Dermis blood vessel endothelial cell (primary cell): ENCODE measurements at places on chromosomes 1 and 21.

GRCh38 chr21:44701541-44701940, 4.6 kb downstream of the KRTAP10-12 start:
- no peak for DNase-seq

DNA sequence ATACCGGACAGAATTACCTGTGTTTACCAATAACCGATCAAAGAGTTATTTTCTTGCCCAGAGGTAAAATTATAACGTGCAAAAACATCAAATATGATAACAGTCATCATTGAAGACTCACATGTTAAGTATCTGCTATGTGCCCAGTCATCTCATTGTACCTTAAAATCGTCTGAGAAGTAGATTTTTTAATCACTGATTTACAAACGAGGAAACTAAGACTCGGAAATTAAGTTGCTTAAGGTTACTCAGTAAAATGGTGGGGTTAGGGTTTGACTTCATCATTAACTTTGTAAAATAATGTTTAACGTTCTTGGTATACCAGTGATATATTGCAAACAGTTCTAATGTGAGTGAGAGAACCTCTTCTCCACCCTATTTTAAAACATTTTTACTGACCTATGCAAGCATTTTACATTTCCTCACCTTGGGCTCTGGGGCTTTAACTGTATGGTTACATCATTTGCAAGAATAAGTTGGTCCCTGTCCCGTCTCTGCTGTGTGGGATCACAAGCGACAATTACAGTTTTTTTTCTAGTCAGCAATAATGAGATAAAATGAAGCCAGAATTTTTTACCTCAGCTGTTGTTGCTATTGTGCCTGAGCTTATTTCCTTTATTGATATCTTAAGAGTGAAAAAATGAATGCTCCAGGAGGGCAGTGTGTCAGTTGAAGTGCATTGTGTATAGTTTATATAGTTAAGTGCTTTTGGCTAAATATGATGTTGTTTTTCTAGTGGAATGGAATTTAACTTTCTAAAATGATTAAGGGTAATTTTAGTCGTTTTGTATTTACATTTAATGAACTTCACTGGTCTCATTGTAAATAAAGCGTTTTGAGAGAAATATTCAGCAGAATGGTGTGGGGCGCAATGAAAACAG, 2.7 kb downstream of the RPRD2 start:
- DNase-seq = peak; percentile 20

- no peak for DNase-seq
Measured at GRCh38 chr1:209561532-209561931, 22.0 kb upstream of the CAMK1G start.

- peak; percentile 23 for DNase-seq
Measured at GRCh38 chr21:34844013-34844923, 175.5 kb downstream of the CLIC6 start.

- peak; percentile 73 for DNase-seq
Measured at GRCh38 chr1:109927911-109928321, 17.3 kb downstream of the CSF1 start.

DNA sequence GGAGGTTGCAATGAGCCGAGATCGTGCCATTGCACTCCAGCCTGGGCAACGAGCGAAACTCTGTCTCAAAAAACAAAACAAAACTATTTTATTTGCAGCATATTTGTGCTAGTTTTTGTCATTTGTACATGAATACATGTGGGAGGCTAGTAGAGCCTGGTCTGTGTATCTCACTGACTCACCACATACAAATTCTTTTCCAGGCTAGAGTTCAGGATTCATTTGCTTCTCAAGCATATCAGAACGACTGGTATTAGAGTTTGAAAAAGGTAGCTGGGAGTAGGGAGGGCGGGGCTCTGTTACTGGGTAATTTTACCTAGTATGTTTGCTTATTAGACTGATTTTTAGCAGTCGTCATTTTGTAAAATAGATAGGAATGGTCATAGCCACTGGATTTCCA, 4.5 kb upstream of the TOR3A start:
- no peak for DNase-seq

- no peak for DNase-seq
Measured at GRCh38 chr1:172398193-172398592, 22.3 kb upstream of the C1orf105 start.

GRCh38 chr1:209870151-209870831, 42.5 kb downstream of the UTP25 start:
- no peak for DNase-seq

- DNase-seq = no peak
Measured at GRCh38 chr1:114002492-114003239, 23.4 kb downstream of the OLFML3 start.

DNA sequence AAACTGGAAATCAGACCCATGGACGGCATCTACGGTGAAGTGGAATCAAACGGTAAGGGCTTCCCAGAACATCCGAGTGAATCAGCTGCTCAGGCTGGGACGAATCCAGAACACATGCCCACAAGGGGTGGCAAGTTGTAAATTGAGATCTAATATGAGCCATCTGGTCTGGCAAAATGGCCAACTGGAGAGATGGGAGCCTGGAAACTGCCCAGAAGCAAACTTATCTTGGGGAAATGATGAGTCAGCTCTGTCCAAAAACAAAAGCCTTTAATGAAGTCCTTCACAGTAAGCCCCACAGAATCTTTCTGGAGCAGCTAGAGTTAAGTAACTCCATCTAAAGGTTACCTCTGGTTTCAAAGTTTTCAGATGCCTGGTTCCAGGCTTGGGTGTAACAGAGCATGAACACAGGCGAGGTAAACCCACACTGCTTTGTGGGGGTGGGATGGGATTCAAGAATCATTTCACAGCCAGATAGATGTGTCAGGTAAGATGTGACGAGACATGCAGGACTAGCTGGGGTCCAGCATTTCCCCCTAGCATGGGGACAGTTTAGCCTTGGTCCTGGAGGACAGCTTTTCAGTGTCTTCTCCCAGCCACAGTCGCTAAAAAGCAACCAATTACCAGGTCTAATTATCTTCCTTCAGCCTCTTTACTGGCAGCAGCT, 10.5 kb upstream of the SRP9 start:
- DNase-seq = peak; percentile 82

- DNase-seq = peak; percentile 20
Measured at GRCh38 chr1:247079141-247079874, 697 bp upstream of the ZNF670 start.

GRCh38 chr1:46204406-46204742, 1.2 kb downstream of the LURAP1 start:
- DNase-seq = peak; percentile 30

DNA sequence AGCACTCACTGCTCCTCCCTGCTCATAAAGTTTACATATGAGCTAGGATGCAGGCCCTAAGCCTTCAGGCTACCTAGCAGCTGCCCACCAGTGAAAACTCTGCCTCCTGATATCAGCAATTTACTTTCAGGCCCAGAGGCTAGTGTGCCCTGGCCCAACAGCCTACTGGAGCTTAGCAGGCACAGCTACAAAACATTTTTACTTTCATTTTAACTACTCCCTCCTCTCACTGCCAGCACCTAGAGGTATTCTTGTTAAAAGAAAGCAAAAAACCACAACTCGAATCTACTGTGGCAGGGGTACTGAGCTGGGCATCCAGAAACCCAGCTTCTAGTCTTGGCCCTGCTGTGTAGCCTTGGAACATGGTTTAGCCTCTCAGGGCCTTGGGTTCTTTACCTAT, 5.8 kb upstream of the LORICRIN start:
- no peak for DNase-seq

GRCh38 chr21:27244776-27245175, 277.9 kb upstream of the ADAMTS5 start:
- no peak for DNase-seq

- DNase-seq = no peak
Measured at GRCh38 chr1:168476588-168477385, 67.0 kb downstream of the XCL2 start.

- DNase-seq = no peak
Measured at GRCh38 chr1:212447478-212447877, 14.8 kb downstream of the NENF start.

GRCh38 chr21:33196941-33197374, 32.8 kb upstream of the IFNAR2 start:
- peak; percentile 81 for DNase-seq

DNA sequence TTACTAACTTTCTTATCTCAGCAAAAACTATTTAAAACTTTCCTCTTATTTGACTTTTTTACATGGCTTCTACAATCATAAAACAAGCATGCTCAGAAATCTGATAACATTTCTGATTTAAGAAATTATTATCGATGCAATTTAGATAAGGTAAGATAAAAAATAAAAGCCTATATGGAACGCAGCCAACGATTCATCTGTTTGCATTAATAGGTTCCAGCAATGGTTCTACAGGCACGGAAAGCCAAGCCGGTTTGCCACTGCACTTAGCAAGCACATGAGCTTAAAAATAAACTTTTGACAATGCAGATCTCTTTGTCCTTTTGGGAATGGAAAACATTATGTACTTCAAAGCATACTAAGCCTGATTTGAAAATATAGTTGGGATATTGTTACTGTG, 77.5 kb upstream of the KCNK2 start:
- peak; percentile 7 for DNase-seq

DNA sequence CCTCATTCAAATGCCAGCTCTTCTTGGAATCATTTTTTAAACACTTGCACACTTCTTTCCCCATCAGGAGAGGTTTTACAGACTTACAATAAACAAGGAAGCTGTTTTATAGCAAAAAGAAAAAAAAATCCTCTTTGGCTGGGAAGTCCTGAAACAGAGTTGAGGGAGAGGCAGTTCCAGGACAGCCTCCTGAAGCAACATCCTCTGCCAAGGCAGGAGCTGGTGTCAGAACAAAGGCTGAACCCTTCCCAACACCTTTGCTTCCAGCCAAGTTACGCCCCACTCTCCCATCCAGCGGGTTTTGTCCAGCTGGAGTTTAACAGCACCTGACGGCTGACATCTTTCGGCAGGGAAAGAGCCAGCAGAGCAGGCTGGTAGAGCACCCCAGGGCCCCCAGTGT, 287.8 kb downstream of the RRAGC start:
- no peak for DNase-seq

DNA sequence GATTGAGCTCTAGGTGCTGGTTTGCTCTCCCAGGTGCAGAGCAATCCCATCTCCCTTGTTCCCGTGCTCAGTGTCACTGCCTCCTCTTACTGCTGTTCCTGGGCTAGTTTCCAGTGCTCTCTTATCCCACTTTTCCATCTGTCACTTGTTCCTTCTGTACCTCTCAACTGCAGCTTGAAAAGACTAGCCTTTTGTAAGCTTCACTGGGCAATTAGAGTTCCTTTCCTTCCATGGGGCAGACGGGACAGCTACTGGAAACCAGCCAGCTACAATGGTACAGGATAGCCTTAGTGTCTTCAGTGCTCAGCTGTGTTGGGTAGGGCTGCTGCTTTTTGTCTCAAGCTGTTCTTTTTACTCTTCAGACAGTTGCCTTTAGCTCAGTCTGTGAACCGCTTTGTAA, 31.6 kb downstream of the AGT start:
- no peak for DNase-seq

GRCh38 chr21:25375675-25376074, 231.6 kb downstream of the MRPL39 start:
- DNase-seq = no peak

DNA sequence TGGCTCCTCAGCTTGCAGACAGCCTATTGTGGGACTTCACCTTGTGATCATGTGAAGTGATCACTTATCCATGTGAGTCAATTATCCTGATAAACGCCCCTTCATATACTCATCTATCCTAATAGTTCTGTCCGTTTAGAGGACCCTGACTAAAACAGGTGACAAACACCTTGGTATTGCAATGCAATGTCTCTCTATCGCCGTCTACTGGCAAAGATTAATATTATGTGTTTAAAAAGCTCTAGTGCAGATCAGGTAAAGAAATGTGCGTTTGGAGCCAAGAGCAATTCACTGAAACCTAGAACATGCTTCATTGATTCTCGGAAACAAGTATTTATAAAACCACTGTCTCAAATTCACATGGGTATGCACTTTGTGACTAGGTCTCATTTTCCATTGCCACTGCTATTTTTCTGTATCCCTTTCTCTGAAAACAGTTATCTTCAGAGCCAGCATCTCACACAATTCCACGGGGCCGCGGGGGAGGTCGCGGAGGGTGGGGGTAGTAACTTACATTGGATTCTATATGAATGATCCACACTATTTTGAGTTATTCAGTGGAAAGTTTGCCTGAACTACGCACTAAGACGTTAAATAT, 554.6 kb upstream of the NCAM2 start:
- no peak for DNase-seq

- peak; percentile 44 for DNase-seq
Measured at GRCh38 chr1:25922056-25922970, 16.1 kb upstream of the STMN1 start.

- DNase-seq = no peak
Measured at GRCh38 chr1:92953491-92953890, 7.8 kb downstream of the DIPK1A start.

- no peak for DNase-seq
Measured at GRCh38 chr1:24263211-24263610, 55.9 kb upstream of the GRHL3 start.

DNA sequence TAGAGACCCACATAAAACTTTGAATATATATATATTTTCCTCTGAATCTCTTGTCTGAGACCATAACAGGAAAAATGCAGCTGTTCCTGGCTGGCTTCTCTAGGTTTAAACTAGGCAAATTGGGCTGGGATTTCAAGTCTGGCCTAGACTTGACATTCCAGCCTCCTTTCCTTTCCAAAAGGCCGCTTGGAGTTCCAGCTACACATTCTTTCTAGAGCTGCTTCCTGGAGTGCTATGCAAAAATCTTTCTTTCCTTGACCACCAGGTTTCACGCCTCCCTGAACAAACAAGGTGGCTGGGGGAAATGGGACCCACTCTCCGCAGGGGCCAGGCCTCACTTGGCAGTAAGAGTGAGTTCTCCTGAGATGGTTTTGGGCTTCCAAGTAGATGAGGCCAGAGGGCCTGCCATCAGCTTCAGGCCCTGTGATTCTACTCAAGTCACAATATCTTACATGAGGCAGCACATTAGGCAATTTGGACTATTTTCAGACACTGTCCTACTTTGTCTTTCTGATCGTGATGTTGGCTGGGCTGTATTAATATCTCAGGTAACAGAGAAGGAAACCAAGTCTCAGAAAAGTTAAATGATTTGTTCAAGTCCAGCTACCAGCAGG, 102.4 kb downstream of the FAM78B start:
- no peak for DNase-seq

DNA sequence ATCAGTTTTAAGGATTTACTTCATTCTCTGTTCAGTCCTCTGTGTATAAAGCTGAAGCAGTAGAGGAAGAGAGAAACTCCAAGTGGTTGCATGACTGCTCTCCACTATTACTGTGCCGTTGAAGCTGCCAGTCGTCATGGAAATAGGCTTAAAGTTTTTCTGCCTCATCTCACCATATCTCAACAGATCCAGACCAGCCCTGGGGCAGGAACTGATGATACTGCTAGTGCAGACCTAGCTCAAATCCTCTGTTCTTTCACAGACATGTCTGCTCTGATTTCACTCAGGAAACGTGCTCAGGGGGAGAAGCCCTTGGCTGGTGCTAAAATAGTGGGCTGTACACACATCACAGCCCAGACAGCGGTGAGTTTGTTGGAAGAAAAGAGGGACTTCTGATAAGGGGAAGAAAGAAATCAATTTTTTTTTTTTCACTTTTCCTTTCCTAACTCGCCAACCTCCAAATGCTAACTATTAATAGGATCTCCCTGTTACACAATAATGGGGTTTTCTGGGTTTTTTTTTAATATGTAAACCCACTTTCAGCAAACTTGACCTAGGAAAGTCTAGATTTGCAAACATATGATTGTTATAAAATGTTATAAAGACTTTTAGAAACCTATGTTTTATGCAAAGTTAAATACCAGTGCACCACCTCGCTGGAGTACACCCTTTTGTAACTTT, 22.2 kb upstream of the STRIP1 start:
- no peak for DNase-seq
